ENCODE measurements at places on chromosomes 11 and 22.
A peak's percentile ranks its signal among the peaks of the same experiment; 100 is the strongest.

- no peak for DNase-seq
Measured at GRCh38 chr22:47011131-47011858, 248.8 kb downstream of the TBC1D22A start.

- peak; percentile 51 for DNase-seq
Measured at GRCh38 chr22:26648011-26648497, 9.3 kb upstream of the MIAT start.

DNA sequence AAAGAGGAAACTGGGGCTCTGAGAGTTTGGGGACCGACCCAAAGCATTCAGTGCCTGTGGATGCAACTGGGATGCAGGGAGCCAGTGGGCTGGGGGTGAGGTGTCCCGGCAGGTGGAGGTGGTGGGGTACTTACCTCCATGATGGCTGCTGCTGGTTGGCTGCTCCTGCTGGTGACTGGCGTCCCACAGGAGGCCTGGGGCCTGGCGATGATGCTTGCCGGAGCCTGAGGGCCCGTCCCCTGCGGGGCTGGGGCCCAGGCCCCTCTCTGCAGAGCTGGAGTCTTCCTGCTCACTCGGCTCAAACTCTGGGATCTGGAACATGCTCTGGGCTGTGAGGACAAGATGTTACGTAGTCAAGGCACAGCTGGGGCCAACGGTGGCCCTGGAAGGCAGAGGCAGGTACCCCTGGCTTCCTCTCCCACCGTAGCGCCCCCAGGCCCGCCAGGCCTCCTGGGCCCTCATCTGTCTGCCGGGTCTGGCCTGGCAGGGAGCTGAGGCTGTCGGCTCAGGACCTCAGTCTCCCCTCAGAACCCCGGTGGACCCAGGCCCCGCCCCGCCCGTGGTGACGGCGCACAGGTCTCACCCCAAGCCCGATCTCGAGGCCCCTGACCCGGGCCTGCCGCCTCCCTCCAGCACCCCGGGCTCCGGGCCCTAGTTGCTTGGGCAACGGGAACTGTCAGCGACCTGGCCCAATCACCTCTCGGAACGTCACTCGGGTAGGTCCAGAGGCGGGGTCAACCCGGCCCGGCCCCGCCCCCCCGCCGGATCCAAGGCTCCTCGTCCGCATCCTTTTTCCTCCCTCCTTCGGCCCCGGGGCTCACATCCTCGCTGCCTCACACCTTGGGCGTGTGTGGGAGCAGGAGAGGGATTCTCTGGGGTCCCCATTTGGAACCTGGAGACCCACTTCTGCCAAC lies at the start of gene BAD:
BAD (minus strand) TSS at position 618 of the 914 bp plus-strand sequence; CDS start at position 321, 297 bp downstream.
- DNase-seq, result peak; percentile 95

- no peak for DNase-seq
Measured at GRCh38 chr11:57444362-57445121, 15.8 kb upstream of the RTN4RL2 start.

GRCh38 chr11:12832480-12833224 lies 158.4 kb downstream of the TEAD1 start:
- no peak for DNase-seq

- peak; percentile 89 for DNase-seq
Measured at GRCh38 chr22:37163575-37164504, 14.1 kb upstream of the IL2RB start.

- no peak for DNase-seq
Measured at GRCh38 chr11:76347466-76347865, 33.5 kb downstream of the THAP12 start.

GRCh38 chr11:9600166-9600565 lies 26.7 kb downstream of the WEE1 start:
- DNase-seq, result no peak

- DNase-seq, result no peak
Measured at GRCh38 chr11:11989774-11990744, 18.4 kb downstream of the DKK3 start.

GRCh38 chr11:133896642-133897330 lies 51.5 kb upstream of the SPATA19 start:
- DNase-seq, result no peak

- no peak for DNase-seq
Measured at GRCh38 chr11:128515086-128515485, 72.3 kb downstream of the ETS1 start.

GRCh38 chr11:6531267-6531752 lies 34.2 kb downstream of the DNHD1 start:
- no peak for DNase-seq

DNA sequence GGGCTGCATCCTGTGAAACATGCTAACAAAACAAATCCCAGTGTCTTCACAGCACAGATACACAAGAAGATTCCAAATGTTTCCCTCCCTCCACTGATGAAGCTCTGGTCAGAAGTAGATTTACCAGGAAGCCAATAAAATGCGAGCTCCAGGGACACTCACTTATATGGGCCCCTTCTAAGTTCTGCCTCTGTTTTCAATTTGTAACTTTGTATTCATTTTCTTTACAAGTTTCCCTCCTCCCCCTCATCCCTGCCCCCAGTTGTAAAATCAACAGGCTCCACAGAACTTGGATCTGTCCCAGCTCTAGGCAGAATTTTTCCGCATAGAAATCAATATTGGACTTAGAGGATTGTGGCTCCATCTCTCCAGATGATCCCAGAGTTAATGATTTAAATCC lies 48.1 kb upstream of the ME3 start:
- no peak for DNase-seq

DNA sequence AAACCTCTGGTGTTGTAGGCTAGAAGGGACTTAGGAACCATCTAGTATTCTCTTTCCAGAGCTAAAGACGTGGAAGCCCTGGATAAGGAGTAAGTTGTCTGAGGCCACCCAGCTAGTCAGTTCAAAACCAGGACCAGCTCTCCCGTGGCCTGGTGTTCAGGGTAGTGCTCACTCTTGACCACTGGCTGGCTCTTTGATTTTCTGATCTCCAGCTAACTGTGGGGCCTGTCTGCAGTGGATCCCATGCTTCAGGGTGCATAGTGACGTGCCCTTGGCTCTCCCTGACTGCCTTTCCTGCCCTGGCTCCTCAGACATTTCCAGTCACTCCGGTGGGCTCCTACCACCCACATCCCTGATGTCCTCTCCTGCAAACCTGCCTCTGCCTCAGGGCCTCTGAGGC lies 1.3 kb downstream of the CLMP start:
- no peak for DNase-seq

DNA sequence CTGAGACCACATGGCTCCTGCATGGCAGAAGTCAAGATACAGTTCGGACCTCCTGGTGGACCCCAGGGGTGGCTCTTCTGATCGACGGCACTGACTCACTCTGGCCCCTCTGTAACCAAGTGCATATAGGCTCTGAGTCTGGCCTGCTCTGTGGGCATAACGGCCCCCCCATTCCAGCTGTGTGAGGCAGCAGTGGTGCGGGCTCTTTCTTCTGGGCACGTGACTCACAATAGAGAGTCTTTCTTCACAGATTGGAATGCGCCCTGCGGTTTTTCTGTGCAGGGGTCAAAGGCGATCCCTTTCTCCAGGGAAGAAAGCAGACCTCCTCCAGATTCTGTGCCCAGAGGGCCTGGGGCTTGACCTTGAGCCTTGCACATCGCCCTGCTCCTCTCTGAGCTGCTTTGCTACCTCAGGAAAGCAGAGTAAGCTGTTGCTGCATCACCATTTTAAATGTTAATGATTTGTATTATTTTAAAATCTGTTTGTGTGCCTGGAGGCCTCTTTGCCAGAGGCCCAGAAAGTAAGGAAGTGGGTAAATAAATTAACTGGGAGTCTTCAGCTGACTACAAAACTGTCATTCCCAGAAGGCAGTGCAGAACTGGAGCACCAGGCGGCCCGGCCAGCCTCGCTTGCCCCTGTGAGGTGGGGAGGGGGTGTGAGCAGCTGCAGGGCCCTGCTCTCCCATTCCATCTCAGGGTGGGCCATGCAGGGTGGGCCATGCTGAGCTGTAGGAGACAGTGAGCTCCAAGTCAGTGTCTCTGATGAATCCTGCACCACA lies 199.0 kb downstream of the GRIK4 start:
- DNase-seq, result no peak

DNA sequence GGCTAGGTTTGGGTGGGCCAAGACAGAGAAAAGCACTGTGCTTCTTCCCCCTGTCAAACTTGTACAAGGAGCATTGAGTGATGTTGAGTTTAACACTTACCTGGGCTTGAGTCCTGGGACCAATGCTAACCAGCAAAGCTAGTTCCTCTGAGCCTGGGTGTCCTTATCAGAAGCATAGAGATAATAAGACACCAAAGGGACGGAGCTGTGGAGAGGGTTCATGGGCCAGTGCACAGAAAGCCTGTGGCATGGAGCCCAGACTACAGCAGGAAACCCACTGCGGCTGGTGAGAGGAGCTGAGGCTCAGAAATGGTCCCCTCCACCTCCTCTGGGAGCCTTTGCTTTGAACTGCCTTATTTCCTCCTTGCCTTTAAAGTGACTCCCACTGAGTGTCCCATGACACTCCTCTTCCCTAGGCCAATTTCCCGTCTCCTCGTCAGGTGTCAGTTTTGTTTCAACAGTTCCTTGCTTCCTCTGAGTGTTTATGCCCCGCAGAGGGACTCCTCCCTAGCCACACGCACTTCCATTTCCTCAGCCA lies 9.4 kb downstream of the SLCO2B1 start:
- DNase-seq, result no peak

GRCh38 chr11:43367382-43368178 lies 8.9 kb downstream of the TTC17 start:
- no peak for DNase-seq

DNA sequence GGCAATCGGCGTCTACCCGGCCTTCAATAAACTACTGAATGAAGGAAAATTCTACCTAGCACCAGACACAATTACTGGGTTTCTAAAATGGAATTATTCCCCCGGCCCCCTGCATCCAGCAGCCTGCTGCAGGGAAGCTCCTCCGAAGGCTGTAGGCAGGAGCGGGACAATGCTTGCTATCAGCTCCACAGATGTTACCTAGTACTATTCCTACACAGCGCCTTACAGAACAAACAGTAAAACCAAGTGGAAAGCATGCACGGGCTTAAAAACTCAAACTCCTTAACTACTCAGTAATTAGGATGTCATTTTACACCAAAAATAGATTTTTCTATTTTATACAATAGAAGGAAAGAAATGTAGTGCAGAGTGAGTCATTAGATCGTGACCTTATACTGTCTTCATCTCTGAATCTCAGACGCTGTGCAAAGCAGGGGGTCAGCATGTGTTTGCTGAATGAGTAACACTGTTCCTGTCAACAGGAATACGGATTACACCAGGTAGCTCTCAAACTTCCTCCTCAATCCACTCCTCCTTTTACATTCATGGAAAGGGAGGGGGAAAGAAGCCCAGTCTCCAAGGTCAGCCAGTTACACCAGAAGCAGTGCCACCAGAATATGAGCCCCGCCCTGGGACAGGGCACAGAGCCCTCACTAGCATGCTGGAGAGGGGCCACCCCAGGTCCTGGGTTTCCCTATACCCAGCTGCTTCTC lies 74.9 kb downstream of the PACSIN2 start:
- DNase-seq, result no peak

DNA sequence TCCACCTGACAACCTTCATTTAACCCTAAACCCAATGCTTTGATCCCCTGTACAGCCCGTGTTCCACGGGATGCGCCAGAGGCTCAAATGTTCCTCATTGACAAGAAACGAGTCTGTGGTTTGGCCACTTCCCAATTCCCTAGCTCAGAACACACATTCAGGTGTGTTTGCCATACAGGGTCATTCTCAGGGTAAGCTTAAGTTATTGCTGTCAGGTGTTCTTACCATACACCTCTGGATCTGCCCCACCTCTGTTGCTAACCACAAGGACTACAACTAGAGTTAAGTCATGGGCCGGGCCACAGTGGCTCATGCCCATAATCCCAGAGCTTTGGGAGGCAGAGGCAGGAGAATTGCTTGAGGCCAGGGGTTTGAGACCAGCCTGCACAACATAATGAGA lies 45.6 kb upstream of the POLD3 start:
- no peak for DNase-seq

- DNase-seq, result no peak
Measured at GRCh38 chr11:17699147-17700114, 19.9 kb upstream of the MYOD1 start.

DNA sequence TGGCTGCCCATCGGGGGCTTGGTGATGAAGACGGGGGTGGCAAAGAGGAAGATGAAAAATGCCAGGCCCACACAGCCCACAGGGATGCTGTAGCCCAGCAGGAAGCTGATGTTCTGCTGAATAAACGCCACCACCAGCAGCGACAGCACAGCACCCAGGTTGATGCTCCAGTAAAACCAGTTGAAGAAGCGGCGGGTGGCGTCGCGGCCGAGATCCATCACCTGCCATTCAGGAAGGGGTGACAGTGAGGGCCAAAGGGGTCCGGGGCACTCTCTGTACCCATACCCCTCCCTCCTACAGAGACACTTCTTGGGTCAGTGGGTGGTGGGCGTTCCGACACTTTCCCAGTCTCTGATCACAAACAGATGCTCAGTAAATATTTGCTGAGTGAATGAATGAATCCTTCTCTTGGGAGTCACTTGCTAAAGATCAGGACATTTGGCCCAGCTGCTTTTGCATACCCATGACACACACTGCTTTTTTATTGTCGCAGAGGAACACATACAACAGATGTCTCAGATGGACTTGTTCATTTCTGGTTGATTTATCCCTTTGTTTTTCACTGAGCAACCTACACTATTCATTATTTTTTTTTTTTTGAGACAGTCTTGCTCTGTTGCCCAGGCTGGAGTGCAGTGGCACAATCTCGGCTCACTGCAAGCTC lies 5.2 kb downstream of the SLC15A3 start:
- DNase-seq, result no peak

DNA sequence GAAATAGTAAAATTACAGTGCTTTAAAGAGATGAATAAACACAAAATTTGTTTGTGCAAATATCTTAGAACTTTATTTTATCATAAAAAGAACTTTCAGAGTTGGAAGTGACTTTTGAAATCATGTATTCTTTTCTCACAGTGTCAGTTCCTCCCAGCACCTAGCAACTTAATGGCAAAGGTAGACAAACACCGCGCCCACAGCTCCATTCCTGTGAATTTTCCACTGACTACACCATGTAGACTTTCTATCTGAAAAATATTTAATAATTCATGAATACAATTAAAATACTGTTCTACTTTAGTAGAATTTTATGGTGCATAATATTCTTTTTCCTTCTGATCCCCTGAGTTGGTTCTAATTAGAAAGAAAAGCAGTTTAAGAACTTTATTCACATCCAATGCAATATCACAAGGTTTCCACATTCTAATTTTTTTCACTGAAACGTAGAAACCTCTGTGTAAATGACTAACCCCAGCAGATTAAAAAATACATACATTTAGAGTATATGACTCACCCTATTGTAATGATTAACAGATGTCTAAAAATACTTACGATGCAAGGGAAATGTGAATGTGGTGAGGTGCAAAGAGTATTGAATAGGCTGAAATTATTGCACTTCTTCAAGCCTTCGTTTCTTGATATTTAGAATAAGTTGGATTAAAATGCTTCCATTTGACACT lies 218.2 kb upstream of the CCDC179 start:
- DNase-seq, result no peak

DNA sequence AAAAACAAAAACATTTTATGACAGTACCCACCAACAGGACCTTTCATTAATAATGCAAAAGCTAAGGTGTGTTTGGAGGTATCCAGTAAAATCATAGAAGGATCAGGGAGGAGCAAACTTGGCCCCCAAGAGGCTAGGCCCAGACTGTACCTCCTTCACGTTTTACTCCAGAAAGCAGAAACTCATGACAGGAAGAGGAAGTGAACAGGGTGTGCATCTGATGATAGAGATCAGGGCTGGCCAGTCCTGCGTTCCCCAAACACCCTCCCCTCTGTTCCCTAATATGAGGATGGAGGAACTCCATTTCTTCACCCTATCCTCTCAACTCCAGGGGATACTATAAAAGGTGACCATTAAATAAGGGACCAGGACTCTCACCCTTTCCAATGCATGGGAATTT lies 10.2 kb upstream of the MS4A12 start:
- no peak for DNase-seq
